ENCODE measurements at places on chromosomes 1 and 21. TPM values are rescaled to one million over a fixed set of nuclear protein-coding genes. Genes with fewer than 3 reads are reported as not detected.

GRCh38 chr1:173886746-173887611, 18.8 kb downstream of the ZBTB37 start:
- no peak for DNase-seq

DNA sequence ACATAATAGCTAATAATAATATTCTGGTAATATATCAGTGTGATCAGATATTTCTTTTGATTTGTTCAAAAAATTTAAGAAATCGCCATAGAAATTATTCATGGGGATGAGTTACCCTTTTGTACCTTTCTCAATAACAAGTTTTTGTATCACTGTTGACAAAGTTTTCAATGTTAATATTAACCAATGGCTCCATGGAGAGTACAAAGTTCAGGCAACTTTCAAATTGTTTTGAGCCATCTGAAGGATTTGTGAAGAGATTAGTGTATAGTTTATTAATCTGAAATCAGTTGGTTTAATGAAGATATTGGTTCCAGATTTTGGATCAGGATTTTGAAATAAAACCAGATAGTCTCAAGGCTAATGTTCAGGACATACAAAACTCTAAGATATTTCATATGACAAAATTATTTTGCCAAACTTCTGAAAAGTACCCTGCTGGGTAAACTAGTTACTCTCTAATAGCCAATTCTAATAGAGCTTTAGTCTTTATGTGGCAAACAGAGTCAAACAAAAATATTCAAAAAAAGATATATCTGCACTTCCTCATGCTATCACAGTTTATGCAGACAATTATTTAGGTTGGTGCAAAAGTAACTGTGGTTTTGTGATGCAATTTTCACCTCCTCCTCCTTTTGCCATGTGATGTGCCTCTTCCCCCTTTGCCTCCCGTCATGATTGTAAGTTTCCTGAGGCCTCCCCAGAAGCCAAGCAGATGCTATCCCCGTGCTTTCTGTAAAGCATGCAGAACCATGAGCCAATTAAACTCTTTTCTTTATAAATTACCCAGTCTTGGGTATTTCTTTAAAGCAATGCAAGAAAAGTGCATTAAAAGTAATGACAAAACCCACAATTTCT, 1105.0 kb downstream of the PLA2G4A start:
- no peak for DNase-seq

DNA sequence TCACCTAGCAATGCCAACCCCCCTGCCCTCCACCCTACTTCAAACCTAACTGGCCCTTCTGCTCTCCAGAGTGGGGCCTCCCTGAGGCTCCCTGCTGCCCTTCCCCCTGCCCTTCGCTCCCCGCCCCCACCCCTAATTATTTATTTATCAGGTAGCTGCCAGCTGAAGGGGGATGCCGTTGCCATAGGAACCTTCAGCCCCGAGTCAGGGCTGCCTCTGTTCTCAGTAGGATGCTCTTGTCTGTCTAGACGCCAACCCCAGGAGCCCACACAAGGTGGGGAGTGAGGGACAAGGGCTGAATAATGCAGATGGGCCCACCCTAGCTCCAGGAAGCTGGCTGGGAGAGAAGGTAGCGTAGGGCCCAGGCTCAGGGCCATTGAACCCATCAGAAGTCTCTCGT, 41.1 kb downstream of the NKAIN1 start:
- DNase-seq = peak; percentile 42

GRCh38 chr1:109133815-109134214, 19.9 kb downstream of the ELAPOR1 start:
- DNase-seq = no peak

DNA sequence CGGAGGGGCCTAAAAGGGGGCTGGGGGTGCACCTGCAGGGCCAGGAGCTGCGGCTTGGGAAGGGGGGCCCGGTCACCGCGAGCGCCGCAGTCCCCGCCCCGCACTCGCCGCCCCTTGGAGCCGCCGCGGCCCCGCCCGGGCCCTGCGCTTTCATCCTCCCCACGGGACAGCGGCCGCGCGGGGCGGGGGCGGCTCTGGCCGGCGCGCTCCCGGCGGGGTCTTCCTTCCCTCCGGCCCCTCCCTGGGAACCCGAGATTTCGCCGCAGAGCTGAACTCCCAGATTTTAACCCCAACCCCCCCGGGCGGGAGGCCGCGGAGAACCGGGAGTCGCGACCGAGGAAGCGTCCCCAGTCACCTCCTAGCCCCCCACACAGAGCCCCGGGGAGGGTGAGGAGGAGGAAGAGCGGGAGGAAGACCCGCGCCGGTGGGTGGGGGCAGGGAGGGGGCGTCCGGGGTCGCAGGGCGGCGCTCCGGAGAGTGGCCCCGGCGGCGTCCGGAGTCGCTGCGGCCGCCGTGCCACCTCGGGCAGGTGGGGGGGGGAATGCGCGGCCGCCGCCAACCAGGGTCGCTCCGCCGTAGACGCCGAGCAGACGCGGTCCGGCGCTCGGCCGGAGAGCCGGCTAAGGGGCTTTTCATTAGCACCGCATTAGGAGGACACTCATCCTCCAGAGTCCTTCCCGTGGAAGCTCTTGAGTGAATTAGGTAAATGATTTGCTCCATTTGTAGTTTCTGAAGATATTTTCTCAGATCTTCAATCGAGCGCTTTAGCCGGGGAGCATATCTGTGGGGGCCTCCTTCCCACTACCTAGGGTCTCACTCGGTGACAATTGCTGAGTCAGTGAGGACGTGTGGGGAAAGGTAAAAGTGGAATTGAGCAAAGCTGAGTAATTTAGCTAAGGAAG, 31.6 kb upstream of the NFIA start:
- DNase-seq = peak; percentile 85

The CPTP gene
- 1.0 TPM for total RNA-seq

The HORMAD1 gene
- not detected for total RNA-seq

The TTC39A gene
- total RNA-seq = 1.2 TPM

The SCP2 gene
- 101 TPM for total RNA-seq
